ENCODE measurements at places on chromosomes 13 and 19.

DNA sequence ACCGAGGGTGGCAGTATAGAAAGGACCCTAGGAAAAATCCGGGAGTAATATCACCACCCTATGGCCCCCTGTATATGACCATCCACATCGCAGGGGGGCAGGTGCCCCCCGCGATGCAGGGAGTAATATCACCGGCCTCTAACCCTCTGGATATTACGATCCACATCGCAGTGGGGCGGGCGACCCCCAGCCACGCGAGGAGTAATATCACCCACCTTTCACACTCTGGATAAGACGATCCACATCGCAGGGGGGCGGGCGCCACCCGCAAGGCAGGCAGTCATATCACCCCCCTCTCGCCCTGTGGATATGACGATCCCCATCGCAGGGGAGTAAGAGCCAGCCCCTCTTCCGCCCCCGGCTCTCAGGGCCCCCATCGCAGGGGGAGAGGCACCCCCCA, 76.7 kb upstream of the RUBCNL start:
- no peak for DNase-seq

- no peak for DNase-seq
Measured at GRCh38 chr19:8688930-8689329, 9.7 kb downstream of the ACTL9 start.

- no peak for DNase-seq
Measured at GRCh38 chr13:95882121-95882520, 171.1 kb downstream of the UGGT2 start.

- DNase-seq, result no peak
Measured at GRCh38 chr13:39781381-39781780, 125.9 kb downstream of the COG6 start.

DNA sequence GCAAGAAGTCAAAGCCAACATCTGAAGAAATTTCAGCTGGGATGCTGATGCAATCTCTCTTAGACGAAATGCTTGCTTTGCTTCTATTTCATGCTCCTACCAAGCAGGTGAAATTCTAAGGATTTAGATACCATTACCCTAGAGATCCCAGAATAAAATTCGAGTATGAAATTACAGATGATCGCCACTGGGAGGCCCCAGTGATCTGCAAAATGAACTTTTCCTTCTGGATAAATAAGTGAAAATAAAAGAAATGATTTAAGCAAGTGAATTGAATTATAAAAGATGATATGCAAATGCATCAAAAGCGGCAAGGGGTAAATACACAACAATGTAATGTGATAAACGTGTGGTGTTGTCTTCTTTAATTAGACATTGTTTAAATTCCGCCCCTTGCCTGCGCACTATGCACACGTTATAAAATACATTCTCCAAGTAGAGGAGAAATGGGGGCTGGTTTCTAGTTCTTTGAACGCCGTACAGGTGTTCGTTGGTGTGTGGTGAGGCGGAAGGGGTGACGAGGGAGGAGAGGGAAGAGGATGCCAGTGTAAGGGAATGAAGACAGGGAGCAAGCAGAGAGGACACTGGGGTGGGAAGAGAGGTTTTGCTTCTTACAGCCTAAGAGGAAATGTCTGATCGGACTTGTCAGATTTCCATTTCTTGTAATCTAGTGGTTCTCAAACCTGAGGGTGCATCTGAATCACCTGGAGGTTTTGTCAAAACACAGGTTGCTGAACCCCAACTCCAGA, 58.0 kb downstream of the ERCC5 start:
- no peak for DNase-seq

DNA sequence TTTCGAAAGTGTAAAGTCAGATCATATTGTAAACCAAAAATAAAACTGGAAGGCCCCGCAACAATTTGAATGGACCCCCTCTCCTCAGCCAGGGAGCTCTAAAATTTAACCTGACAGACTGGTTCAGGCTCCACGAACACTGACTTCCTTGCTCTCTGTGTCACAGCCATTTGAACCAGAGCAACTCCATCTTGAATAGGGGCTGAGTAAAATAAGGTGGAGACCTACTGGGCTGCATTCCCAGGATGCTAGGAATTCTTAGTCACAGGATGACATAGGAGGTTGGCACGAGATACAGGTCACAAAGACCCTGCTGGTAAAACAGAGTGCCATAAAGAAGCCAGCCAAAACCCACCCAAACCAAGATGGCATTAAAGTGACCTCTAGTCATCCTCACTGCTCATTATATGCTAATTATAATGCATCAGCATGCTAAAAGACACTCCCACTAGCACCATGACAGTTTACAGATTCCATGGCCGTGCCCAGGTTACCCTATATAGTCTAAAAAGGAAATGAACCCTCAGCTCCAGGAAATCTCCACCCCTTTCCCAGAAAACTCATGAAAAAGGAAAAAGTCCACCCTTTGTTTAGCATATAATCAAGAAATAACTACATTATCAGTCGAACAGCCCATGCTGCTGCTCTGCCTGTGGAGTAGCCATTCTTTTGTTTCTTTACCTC, 43.1 kb downstream of the RFXAP start:
- DNase-seq, result no peak

GRCh38 chr13:43489233-43489632, 297.5 kb downstream of the ENOX1 start:
- DNase-seq, result no peak

DNA sequence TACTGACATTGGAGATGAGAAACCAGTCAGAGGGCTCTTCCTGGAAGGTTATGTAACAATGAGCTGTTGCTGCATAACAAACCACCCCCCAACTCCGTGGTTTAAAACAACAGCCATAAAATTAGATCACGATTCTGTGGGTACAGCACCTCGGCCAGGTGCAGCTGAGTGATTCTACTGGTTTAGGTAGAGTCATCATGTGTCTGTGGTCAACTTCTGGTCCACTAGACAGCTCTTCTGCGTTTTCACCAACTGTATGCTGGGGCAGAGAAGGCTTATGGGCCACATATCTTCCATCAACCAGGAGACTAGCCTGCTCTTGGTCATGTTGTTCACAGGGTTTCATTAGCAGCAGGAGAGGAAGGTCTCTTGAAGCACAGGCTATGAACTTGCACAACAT, 585.5 kb downstream of the KCTD12 start:
- DNase-seq, result no peak

DNA sequence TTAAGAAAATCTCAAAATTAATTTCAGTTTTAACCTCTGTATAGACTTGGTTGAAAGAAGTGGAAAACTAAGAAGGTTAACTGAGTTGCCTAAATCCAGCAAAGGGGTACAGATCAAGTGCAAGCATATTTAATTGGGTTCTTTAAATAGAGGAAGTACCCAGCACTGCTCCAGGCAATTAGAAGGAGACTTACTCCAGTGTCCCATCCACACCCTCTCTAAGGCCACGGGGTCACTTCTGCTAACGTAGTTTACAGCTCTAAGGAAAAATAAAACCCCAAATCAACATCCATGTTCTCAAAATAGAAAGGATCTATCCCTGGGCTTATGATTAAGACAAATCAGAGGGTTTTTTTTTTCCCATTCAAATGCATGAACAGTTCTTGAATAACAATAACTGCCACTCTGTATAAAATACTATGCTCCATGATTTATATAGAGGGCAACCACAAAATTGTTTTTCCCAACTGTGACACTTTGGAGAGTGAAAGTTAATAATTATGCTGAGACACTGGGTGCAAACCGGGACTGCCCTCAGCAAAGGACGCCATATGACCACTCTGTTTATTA, 4.6 kb downstream of the FRY start:
- no peak for DNase-seq

DNA sequence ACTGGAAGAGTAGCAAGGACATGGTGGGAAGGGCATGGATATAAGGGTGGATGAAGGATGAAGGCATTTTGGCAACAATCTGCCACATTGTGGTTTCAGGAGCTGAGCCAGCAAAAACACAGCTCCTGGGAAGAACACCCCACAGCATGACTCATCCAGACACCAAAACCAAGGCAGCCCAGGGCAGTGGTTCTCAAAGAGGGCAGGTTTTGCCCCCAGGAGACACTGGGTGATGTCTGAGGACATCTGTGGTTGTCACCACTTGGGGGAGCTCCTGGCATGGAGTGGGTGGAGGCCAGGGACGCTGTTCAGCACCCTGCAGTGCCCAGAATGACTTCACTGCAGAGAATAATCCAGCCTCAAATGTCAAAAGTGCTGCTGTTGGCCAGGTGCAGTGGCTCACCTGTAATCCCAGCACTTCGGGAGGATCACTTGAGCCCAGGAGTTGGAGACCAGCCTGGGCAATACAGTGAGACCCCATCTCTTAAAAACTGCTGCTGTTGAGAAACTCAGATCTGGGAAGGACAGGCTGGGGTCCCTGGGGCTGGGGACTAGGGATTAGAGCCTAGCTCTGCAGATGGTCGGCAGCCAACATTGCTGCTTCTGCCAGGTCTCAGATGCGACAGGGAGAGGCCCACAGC, 16.1 kb downstream of the ZFR2 start:
- DNase-seq, result no peak

DNA sequence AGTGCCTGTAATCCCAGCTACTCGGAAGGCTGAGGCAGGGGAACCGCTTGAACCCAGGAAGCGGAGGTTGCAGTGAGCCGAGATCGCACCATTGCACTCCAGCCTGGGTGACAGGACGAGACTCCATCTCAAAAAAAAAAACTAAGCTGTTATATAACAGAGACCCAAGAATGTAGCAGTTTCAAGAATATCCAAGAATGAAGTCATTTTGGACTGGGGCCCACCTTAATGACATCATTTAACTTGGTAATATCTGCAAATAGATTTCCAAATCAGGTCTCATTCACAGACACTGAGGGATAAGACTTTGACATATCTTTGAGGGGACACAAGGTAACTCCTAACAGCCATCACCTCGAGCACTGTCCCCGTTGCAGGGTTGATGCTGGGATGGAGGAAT, 36.5 kb upstream of the MRI1 start:
- no peak for DNase-seq

GRCh38 chr13:34000955-34001354, 183.0 kb downstream of the RFC3 start:
- DNase-seq, result no peak

GRCh38 chr19:7562646-7563393, 27.3 kb downstream of the PNPLA6 start:
- DNase-seq, result peak; percentile 60
